ENCODE measurements at places on chromosomes 2 and 18.

DNA sequence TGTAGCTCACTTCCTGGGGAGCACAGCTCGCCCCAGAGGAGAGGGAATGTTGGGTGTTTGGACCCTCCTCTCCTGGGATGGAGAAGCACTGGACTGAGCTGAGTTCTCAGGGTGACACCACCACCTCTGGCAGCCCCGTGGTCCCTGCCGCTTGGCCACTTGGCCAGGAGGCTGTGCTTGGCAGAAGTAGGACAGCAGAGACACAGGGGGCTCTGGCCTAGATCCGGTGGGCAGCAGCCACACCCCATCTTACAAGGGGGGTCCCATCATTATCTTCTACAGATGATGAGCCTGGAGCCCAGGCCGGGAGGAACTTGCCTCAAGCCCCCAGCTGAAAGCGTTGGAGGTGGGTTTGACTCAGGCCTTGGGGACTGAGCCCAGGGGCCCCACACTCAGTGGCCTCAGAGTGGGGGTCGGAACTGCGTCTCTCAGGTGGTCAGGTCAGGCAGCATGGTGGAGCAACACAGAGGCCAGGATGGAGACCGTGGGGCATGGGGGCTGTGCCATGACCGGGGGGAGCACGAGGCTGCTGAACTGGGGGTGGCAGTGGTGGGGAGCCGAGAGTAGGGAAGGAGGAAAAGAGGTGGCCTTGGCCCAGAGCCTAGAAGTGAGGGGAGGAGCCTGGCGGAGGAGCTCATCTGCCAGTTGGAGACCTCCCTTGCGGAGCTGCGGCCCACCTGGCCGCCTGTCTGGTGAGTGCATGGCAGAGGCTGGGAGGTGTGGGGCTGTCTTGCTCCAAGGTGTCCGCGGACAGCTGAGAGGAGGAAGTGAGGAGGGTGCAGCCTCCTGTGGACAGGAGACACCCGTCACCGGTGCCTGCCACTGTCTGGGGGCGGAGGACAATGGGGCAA lies 63.6 kb upstream of the HDAC4 start:
- no peak for DNase-seq

- DNase-seq, result no peak
Observed at GRCh38 chr2:147382322-147382948, 462.4 kb upstream of the ACVR2A start.

DNA sequence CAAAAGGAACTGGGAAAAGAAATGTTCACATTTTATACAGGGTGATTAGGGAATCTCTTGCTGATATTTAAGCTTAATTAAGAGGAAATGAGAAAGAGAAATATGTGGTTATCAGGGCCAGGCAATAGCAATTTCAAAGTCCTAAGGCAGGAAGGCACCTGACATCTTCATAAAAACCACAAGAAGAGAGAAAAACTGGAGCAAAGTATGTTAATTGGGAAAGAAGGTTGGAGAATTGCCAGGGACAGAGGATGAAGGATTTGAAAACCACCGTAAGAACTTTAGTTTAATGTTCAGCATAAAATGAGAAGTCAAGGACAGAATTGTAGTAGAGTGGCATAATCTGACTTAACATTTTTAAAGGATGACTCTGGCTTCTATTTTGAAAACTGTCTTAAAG lies 691.8 kb upstream of the NRXN1 start:
- no peak for DNase-seq

- no peak for DNase-seq
Observed at GRCh38 chr2:101152272-101153076, 1.3 kb upstream of the TBC1D8 start.

- DNase-seq, result no peak
Observed at GRCh38 chr2:177053716-177054115, 158.9 kb upstream of the HNRNPA3 start.
